Testis (tissue), 5 donors: ENCODE measurements at places on chromosomes 7 and 10.

GRCh38 chr7:147279514-147279913 is 1162.9 kb downstream of the CNTNAP2 start:
- DNase-seq = no peak

DNA sequence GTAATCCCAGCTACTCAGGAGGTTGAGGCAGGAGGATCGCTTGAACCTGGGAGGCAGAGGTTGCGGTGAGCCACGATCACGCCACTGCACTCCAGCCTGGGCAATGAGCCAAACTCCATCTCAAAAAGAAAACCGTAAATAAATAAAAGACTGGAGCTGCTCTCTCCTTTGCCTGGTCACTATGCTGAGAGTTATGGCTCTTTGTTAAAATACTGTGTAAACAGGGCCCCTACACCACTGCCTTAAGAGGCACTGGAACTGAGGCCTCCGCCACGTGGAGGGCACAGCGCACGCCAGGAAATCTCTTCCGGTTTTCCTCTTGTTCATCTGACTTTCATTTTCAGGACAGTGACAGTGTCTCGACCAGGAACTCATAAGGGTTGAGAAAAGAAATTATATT is 123.3 kb downstream of the PAXIP1 start:
- DNase-seq = no peak

DNA sequence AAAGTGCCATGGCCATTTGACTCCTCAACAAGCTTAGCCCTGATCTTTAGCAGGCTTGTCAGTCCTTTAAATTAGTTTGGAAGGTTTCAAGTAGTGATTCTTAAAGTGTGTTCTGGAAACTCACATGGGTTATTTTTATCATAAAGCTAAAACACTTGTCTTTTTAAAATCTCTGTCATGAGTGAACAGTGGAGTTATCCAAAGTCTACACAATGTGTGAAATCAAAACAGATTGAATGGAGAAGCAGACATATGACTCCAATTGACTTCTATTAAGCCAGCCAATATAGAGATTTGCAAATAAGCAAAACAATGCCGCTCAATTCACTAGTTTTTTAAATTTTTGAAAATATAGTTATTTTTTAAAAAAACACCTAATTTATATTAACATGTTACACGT is 53.3 kb upstream of the SORCS3 start:
- DNase-seq = no peak

- no peak for DNase-seq
Observed at GRCh38 chr10:33132626-33133025, 174.6 kb upstream of the ITGB1 start.

GRCh38 chr7:780081-780480 is 52.2 kb upstream of the SUN1 start:
- DNase-seq = no peak

DNA sequence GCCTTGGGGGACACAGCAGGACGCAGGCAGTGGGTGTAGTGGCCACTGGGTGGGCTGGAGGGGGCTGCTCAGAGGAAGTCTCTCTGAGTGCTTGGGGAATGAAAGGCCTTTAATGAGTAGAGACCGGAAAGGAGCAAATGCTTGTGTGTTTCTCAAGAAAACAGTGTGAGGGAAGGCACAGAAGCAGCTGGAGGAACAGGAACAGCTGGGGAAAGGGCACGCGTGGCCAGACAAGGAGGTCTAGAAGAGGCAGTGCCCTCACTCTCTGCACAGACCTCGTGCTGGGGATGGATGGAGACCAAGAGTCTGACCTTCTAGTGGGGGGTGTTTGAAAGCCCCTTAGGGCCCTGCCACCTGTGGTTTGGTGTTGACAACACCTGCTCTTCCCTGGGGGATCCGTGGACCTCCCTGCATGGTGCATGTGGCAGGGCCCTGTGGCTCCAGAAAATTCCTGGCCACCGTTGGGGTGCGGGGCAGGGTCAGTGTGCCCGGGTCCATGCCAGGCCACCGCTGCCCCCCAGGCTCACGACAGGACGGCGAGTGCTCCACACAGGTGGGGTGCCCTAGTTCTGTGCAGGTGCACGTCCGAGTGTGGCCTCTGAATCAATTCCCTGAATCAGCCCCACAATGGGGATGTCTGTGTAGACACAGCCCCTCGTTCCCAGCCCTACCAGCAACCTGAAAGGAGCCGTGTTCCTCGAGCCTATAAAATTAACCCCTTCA is 25.9 kb upstream of the FAM20C start:
- no peak for DNase-seq

- no peak for DNase-seq
Observed at GRCh38 chr7:151400626-151401315, 9.1 kb downstream of the WDR86 start.

- DNase-seq = no peak
Observed at GRCh38 chr7:81506609-81507008, 263.2 kb downstream of the HGF start.

- DNase-seq = no peak
Observed at GRCh38 chr10:42576338-42576737, 62.0 kb downstream of the ZNF33B start.

GRCh38 chr10:93702210-93703001 is at the start of gene FRA10AC1:
Gene FRA10AC1 (minus strand): TSS chr10:93702592. CDS start chr10:93700106, 2,486 bp downstream.
- peak; percentile 94 for DNase-seq

DNA sequence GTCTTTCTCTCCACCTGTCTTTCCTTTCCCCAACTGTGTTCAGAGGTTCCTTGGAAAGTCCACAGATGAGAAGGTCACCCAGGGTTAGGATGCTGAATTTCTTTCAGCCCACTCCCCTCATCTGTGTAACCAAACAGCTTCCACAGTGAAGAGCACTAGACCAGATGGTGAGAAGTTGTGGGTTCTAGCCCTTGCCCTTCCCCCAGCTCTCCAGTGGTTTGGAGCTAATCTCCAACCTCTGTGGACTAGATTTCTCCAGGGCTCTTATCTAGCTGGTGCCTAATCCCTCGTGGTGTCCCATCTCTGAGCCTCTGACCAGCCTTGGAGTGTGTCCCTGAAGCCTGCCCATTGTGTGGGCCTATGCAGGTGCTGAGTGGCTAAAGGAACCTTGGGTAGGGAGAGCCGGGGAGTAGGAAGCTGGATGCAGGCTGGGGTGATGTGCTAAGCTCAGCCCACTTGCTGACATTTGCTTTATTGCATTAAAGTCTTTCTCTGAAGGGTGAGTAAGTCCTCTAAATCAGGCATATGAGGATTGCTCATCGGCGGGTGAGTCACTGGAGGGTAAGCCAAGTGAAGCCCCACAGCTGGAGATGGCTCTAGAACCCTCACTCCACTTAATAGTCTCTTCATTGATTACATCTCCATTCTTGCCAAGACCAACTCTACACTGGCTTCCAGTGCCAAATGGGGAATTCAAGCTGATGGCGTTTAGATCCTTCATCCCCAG is 14.9 kb downstream of the DUSP5 start:
- no peak for DNase-seq

- DNase-seq = no peak
Observed at GRCh38 chr7:7911369-7912123, 57.0 kb upstream of the GLCCI1 start.

- DNase-seq = no peak
Observed at GRCh38 chr7:156237614-156238013, 403.0 kb upstream of the RNF32 start.

- no peak for DNase-seq
Observed at GRCh38 chr10:68251625-68252495, 19.9 kb upstream of the ATOH7 start.

DNA sequence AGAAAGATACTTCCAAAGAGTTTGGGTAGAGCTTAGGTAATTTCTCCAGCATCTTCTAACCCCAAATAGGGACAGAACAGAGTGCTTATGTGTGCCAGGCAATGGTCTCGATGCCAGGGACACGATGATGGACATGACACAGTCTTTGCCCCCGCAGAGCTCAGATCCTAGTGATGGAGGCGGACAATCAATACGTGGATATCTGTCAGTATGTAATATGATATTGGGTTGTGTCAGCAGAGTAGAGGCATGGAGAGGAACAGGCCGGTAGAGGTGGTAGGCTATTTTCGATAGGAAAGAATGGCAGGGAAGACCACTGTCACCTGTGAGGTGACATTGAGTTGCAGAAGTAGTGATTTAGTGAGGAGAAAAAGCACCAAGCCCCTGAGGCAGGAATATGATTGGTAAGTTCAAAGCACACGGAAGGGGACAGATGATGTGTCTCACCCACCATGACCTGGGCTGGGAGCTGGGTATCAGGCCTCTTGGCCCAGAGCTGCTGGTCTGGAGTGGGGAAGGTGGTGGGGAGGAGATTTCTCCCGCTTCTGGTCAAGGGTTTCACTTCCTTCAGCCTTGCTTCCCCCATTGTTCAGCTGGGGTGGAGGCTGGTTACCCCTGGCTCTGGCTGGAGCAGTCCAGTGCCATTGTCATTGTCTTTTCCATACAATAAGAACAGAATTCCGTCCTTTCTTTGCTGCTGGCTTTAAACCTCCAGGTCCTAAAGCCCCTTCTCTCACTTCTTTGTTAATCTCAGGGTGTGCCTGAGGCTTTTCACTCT is 36.0 kb upstream of the SRGN start:
- DNase-seq = no peak

DNA sequence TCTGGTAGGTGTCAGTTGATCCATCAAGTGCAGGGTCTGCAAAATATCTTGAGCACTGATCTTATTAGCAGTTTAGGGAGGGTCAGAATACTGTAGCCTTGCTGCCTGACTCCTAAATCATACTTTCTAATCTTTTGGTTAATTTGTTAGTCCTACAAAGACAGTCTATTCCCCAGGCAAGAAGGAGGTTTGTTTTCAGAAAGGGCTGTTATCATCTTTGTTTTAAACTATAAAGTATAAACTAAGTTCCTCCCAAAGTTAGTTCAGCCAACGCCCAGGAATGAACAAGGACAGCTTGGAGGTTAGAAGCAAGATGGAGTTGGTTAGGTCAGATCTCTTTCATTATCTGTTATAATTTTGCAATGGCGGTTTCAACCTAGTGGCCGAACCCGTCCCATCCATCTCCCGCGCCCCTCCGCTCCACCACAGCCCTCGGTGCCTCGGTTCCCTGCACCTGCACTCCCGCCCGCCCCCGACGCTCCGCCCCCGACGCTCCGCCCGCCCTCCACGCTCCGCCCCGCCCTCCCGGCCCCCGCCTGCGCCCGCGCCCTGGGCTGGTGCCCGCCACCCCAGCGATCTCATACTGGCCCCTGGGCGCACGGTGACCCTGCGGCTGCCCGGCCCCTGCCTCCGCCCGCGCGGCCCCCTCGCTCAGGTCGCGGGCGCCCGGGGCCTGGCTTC is at the start of gene ADCK2:
TSS of gene ADCK2 (plus strand) at position 564 of the 681 bp plus-strand sequence. CDS start 386 bp downstream, outside the sequence.
- peak; percentile 70 for DNase-seq

- DNase-seq = no peak
Observed at GRCh38 chr10:73857446-73857845, 16.9 kb downstream of the CAMK2G start.

DNA sequence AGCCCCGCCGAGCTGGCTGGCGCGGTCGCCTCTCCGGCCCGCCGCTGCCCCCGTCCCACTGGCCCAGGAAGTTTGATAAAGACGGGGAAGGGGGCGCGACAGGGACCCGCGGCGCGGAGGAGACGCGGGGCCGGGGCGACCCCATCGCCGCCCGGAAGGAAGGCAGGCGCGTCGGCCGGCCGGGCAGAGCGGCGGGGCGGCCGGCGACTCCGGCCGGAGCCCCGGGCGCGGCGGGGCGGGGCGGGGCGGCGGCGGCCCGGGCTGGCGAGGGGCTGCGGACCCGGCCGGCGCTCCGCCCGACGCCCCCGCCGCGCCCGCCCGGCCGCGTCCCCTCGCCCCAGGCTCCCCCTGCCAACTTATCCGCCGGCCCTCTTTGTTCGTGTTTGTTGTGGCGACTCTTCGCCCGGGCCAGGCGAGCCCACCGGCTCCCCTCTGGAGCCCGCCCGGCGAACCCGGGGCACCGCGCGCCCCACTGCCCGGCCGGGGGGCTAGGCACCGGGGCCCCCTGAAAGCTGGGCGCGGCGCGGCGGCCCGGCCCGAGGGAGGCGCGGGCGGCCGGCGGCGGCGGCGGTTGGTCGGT is 571 bp downstream of the KDM7A start:
- DNase-seq = no peak

DNA sequence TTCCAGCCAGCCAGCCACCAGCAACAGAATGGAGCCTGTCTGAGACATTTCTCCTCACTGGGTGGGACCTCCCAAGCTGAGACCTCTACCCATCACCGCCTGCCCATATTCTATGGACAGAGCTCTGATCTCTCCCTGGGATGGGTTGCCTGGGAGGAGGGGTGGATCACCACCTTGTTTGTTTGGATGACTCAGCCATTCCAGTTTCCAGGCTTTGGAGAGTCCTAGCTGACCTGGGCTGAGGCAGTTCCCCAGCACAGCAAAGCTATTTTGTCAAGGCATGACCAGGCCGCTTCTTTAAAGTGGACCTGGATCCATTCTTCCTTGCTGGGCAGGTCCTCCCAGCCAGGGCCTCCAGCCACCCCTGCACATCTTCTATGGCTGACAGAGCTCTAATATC is 982.3 kb downstream of the DNAJB9 start:
- DNase-seq = no peak

DNA sequence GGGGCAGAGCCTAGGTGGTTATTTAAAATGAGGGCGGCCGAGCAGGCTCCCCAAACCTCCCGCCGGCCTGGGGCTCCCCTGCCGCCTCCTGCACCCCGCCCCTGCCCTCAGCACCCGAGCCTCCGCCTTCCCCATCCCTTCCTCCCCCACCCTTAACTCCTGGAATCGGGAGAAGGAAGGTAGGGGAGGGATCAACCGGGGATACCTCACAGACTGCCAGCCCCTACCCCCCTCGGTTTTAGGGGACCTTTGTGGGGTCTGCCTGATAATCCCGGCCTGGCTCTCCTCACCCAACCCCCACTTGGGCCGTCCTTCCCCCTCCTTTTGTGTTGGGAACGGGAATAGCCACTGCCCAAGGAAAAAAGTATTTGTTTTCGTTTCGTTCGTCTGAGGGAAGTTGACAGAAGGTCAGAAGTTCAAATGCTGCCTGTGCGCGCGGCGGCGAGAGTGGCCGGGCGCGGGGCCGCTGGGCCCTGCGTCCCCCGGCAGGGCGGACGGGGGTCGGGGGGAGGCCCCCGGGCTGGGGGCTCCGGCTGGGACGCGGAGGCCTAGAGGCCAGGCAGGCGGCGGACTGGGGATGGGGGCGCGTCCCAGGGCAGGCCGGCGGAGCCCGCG is 2.8 kb downstream of the SHH start:
- no peak for DNase-seq

- DNase-seq = no peak
Observed at GRCh38 chr7:18529239-18529638, 33.7 kb downstream of the HDAC9 start.
